ENCODE measurements at places on chromosomes 7 and 10. TPM values are rescaled to one million over a fixed set of nuclear protein-coding genes. Genes with fewer than 3 reads are reported as not detected.

MSS51 gene
- total RNA-seq: 3.2 TPM

LBX1 gene
- total RNA-seq: 1.9 TPM

DCLRE1A gene
- total RNA-seq: 14.5 TPM

FGFR2 gene
- 163 TPM for total RNA-seq

GRCh38 chr10:79149662-79150443 lies 81.1 kb downstream of the ZMIZ1 start:
- no peak for DNase-seq

GRCh38 chr7:36117203-36117840 lies 35.7 kb upstream of the EEPD1 start:
- no peak for DNase-seq

DNA sequence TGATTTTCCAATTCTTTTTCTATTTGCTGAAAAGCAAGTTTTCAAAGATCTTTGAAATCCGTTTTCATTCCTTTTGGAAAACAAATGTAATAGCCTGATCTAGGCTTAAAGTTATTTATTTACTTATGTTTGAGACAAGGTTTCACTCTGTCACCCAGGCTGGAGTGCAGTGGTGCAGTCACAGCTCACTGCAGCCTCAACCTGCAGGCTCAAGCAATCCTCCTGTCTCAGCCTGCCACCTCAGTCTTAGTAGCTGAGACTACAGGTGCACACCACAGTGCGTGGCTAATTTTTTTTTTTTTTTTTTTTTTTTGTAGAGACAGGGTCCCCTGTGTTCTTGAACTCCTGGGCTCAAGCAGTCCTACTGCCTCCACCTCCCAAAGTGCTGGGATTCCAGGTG lies 4.6 kb downstream of the ST7 start:
- no peak for DNase-seq

- no peak for DNase-seq
Observed at GRCh38 chr10:114507449-114507848, 103.1 kb upstream of the AFAP1L2 start.

DNA sequence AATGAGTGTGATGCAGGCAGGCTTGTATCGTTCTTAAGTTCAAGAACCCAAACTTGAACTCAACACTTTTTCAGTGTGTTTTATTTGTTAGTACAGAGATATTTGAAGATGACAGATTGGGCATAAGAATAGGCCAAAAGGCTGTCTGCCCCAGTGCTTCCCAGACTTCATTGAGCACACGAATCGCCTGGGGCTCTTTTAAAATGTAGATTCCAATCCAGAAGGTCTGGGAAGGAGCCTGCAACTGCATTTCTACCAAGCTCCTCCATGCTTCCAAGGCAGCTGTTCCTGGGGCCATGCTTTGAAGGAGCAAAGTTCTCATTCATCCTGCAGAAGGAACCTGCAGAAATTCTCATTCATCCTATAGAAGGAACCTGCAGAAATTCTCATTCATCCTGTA lies 114.5 kb upstream of the INSYN2A start:
- DNase-seq: no peak

- DNase-seq: peak; percentile 30
Observed at GRCh38 chr7:116139007-116139406, 71.3 kb upstream of the TES start.

- DNase-seq: no peak
Observed at GRCh38 chr10:12051241-12051640, 8.6 kb upstream of the UPF2 start.

DNA sequence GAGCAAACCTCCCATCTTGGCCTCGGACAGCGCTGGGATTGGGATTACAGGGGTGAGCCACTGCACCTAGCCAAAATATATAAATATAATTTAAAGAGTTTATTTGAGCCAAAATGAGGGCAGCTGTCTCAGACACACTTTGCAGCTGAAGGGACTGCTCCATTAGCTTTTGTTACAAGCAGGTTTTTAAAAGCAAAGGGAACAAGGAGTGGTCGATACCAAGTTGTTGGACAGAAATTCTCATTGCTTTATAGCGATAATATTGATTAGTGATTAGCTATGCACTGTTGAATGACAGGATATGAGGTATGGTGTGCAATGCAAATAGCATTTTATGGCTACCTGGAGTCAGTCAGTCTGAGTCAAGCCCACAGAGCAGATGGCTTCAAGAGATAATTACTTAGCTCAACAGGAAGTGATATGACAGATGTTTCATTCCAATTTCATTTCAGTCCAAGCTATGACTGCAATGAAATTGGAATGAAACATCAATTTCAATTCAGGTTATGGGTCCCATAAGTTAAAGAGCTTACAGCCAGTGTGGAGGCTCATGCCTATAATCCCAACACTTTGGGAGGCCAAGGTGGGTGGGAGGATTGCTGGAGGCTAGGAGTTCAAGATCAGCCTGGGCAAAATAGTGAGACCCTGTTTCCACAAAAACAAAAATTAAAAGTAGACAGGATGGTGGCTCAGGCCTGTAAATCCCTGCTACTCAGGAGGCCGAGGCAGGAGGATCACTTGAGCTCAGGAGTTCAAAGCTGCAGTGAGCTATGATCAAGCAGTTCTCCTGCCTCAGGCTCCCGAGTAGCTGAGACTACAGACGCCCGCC lies 23.1 kb downstream of the TYW1 start:
- DNase-seq: no peak

DNA sequence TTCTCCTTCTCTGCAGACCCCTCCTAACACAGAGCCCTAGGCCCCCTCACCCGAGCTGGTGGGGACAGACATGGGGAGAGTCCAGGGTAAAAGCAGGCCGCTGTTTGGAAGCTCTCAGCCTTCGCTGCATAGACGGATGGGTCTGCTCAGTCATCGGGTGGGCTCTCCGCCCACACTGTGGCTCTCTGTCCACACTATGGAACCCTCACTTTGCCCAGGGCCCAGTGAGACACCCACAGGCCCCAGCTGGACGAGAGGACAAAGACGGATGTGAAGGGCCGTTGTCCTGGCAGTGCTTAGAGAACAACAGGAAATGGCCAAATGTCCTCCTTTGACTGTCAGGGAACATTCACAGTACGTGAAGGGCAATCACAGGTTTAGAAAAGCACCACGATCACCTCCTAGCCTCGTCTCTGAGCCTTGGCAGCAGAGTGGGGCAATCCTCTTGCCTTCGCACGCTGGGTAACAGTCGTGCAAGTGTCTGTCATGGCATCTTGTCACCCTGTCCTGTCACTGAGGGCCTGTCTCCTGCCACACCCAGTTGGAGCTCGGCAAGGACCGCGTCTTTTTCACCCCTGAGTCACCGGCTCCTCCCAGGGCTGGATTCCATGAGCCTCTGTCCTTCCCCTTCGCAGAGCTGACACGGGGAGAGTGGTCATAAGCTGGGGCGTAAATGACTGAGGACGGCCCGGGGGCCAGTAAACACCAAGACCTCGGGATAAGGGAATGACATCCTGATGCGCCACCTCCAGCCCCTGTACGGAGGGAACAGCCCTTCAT lies 80.6 kb downstream of the PRKAG2 start:
- no peak for DNase-seq

DNA sequence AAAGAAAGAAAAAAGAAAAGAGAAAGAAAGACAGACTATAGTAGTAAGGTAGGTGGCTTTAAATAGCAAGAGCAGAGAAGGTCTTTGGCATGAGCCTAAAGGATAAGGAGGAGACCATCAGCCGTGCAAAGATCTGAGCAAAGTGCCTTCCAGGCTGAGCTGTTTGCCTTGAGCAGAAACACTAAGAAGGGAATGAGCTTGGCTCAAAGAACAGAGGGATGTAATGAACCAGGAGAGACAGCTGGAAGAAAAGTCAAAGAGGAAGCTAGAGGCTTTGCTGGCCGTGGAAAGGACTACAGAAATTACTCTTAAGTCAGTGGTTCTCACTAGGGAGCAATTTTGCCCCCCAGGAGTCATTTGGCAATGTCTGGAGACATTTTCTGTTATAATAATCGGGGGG lies 228.6 kb downstream of the FGFR2 start:
- DNase-seq: peak; percentile 7

- no peak for DNase-seq
Observed at GRCh38 chr10:75895259-75895658, 463.8 kb downstream of the LRMDA start.
